ENCODE measurements at places on chromosomes 7 and 10.
A peak's percentile ranks its signal among the peaks of the same experiment; 100 is the strongest.

- no peak for DNase-seq
These were observed 74.8 kb downstream of the SVIL start for GRCh38 chr10:29559996-29560395.

GRCh38 chr10:29554660-29555059, 80.1 kb downstream of the SVIL start:
- no peak for DNase-seq

DNA sequence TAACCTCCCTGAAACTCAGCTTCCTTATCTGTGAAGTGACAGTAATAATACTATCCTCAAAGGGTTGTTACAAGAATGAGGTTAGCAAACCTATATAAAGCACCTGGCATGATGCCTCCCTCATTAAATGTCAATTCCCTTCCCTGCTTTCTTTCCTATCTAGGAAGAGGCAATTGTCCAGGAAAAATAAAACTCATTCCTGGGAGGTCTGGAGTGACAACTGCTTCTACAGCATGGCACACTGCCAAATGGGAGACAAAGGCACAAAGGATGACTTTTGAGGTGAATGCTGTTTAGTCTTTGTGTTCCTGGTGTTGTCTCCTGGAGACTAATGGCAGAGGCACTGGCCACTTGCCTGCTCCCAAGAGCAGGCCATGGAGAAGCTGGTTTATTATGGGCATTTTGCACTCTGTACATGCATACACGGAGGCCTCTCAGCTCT, 32.2 kb upstream of the PDE1C start:
- DNase-seq, result no peak

DNA sequence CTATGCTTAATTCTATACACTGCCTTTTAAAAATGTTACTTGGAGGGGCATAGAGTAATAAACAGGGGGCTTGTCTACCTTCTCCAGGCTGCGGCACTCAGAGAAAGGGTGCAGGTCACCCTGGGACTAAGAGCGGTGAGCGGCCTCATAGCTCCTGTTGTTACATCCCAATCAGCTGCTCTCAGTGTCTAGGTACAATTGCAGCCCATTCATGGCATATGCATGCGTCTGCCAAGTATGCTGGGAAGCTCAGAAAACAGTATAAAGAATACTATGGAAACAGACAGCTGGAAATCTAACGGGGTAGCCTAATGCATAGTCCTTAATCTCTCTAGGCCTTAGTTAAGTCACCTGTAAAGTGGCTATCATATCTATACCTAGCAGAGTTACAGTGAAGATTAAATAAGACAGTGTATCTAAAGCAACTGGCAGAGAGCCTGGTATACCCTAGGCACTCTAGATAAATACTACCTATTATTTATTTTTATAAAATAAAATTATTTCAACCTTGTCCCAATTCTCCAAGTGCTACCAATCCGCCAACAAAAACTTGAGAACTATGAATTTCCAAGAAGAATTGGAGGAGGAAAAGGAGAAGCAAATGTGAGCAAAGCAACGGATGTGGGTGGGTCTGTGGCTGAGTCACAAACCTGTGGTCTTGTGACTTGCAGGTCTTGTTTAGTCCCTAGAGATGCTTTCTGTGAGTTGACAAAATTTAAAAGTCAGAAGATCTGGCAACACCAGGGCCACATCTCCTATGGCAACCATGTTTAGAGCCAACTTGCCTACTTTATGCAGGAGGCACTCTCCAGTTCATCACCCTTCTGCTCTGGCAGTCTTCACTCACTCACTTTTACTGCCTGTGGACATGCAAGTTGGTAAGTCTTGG, 183.0 kb downstream of the RAPGEF5 start:
- DNase-seq, result peak; percentile 76

DNA sequence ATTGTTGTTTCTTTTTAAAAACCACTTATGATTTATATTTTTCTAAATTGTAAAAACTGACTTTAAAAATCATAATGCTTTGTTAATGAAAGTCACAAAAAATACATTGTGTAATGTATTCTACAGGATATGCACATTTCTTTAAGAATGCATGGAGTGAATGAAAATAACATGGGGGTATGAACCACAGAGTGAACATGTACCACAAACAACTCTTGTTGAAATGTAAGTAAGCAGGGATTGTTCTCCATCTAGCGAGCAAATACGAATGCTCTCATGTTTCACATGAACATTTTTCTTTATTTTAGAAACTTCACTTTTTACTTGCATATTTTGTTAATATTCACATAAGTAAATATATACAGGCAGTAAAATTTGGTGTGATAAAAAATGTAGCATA, 35.6 kb upstream of the LAMB4 start:
- DNase-seq, result no peak

- no peak for DNase-seq
These were observed 12.5 kb downstream of the PSAP start for GRCh38 chr10:71838264-71839211.

DNA sequence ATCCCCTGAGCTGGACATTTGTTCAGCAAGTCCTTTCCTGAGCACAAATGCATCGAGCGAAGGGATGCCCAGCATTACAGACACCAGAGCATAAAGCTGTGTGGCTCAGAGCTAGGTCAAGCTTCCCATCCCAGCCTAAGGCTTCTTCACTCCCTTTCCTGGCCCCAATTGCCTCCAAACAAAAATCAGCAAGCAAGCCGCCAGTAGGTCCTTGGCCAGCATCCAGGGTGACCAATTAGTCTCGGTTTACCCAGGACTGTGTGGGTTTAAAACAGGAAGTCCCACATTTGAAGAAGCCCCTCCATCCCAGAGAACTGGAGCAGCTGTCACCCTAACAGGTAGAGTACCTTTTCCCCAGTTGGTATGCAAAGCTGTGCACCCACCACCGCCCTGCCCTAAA, 51.2 kb downstream of the PRKAG2 start:
- DNase-seq, result no peak

GRCh38 chr7:80719261-80719660, 80.8 kb downstream of the CD36 start:
- no peak for DNase-seq

DNA sequence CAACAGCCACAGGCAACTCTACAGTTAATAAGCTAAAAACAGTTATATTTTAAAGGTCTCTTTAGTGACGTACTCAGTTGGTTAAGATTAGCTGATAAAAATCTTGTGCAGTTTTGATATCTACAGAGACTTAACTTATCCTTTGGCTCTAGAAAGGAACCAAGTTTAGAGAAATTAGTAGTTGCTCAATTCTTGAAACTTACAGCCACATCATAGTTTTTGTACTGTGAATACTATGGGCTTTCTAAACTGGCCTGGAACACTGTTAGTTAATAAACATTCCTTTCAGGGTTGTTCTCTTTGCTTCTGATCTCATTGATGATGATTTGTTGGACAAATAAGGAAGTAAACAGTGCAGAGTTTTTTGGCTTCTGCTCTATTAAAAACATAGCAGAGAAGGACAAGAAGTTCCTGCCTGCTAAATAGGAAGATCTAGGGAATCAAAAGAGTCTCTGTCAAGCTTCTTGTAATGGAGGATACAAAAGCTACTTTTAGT, 73.1 kb downstream of the MKLN1 start:
- no peak for DNase-seq

GRCh38 chr7:123242467-123243092, 42.8 kb upstream of the SLC13A1 start:
- DNase-seq, result no peak

GRCh38 chr10:86293396-86293791, 73.2 kb downstream of the GRID1 start:
- DNase-seq, result no peak

DNA sequence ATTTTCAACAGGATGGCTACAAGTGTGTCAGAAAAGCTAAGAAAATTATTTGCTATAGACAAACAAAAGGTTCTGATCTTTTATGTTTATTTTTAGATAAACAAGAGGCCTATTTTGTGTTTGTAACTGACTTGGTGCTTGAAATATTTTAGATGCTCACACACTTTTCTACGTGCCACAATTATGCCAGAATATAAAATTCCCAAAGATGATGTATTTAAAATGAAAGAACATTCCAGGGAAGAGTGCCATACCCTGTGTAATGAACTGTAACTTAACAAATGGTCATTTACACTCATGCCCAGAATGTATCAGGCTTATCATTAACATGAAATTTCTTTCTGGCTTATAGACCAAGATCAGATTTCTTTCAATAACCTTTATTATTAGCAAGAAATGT, 144.9 kb upstream of the MTPN start:
- DNase-seq, result no peak

All from activated CD4-positive, alpha-beta T cell treated with anti-CD3 and anti-CD28 coated beads, Interleukin-10, Interleukin-2, amounts not matched to agents 100 ng/mL and 50 ng/mL, durations not matched to agents 16 hours and 8 hours (primary cell).